ENCODE measurements at places on chromosomes 2 and 18.

- no peak for DNase-seq
Measured at GRCh38 chr2:237980751-237981150, 13.9 kb downstream of the UBE2F start.

DNA sequence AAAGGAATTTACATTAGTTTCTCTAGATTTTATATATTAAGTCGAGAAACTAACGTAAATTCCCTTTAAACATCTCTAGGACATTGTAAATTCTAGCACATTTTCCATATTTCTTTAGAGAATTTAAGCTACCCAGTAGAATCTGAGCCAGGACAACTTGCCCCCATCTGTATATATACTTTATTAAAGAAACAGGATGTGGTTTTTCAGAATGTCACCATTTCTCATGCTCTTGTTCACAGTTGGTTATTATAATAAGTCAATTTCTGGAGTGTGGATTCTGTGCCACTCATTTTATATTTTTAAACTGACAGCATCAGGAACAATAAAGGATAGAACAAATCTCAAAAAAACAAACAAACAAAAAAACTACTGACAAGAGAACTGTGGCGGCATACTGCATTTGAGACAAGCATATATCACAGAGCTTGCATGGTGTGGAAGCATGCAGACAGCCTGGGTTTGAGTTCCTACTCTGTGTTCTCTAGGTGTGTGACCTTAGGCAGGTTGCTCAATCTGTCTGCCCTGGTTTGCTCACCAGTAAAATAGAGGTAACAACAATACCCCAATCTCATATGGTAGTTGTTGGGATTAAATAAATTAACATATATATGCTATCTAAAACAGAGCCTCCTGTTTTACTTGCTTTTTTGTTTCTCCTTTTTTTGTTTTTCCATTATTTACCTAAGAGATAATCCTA, 61.4 kb upstream of the DNER start:
- no peak for DNase-seq

DNA sequence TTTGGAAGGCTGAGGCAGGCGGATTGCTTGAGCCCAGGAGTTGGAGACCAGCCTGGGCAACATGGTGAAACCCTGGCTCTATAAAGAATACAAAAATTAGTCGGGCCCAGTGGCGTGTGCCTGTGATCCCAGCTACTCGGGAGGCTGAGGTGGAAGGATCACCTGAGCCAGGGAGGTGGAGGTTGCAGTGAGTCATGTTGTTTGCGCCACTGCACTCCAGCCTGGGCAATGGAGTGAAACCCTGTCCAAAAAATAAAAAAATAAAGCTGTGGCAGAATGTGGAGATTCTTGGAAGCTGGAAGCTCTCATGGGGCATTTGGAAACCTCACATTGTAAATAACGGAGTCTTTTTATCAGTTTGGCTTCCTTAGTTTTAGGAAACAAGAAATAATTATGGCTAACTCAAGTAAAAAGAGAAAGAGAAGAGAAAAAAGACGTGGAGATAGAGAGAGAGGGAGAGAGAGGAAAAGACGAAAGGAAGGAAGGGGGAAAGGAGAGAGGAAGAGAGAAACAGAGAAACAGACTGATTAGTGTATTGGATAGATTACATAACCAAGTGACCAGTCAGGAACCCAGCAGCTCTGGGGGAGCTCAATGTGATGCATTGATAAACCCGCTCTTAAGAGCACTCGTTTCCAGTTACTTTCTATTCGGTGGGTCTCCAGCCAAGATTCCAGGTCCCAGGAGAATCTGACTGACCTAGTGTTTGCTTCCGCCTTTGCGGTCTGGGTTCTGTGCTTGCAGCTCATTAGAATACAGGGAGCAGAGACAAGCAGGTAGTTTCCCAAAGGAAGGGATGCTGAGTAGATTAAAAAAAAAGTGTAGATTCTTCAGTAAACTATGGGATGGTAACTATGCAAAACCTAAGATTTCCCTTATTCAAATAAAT, 1.1 kb upstream of the SPAST start:
- DNase-seq: no peak

GRCh38 chr2:226802573-226802972, 3.0 kb upstream of the IRS1 start:
- DNase-seq: no peak

- DNase-seq: no peak
Measured at GRCh38 chr18:50170004-50170403, 24.9 kb downstream of the MYO5B start.

DNA sequence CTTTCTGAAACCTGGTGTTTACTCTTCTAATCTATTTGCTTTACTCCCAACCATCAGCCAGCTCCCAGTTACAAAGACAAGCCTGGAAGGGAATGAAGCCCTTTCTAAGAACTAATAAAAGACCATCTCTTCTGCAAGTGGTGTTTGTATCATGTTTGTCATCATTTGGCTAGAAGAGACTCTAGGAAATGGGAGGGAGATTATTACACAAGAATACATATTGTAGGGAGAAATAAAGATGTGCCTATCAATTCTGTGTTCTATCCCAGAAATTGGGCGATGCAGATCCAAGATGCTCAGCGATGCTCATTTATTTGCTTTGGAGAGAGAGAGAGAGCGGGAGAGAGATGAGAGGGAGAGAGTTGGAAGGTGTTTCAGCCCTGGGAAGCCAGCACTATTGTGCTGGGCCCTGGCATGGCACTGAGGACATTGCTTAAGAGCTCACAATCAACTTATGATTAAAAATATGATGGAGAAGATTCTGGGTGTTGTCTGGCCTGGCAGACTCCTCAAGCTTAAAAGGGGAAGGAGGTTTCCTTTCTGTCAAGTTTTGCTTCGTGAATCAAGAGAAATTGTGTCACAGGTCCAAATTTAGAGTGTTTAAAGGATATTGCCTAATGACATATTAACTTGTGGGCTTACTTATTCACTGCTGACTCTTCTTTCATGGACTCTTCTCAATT, 41.8 kb upstream of the AFF3 start:
- no peak for DNase-seq

GRCh38 chr2:54897420-54898310, 152.6 kb downstream of the RTN4 start:
- DNase-seq: no peak

- no peak for DNase-seq
Measured at GRCh38 chr2:138207074-138207930, 243.0 kb downstream of the HNMT start.

- no peak for DNase-seq
Measured at GRCh38 chr2:155546721-155547555, 785.6 kb downstream of the NR4A2 start.

- no peak for DNase-seq
Measured at GRCh38 chr18:56884511-56884910, 233.4 kb downstream of the WDR7 start.

DNA sequence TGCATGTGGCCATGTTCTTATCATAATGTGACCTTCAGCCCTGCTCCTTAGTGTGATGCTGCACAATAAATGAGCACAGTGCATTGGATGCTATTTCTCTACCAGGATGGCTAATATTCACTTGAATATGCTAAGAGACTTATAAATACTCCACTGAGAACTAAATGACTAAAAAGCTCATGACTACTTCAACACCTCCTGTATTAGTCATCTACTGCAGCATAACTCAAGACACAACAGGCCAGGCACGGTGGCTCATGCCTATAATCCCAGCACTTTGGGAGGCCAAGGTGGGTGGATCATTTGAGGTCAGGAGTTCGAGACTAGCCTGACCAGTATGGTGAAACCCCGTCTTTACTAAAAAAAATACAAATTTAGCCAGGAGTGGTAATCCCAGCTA, 213.4 kb downstream of the RND3 start:
- DNase-seq: no peak
